ENCODE measurements at places on chromosomes 4 and X. TPM values are rescaled to one million over a fixed set of nuclear protein-coding genes. Genes with fewer than 3 reads are reported as not detected.

Gene PKD2
- 37.3 TPM for total RNA-seq

Gene ARHGAP6
- total RNA-seq: 2.3 TPM

Gene PNMA5
- total RNA-seq: not detected

Gene TLR2
- total RNA-seq: 0.71 TPM

Gene CFAP99
- not detected for total RNA-seq

Gene GABRE
- 0.44 TPM for total RNA-seq

GRCh38 chr4:35464964-35465528 is 779.3 kb downstream of the ARAP2 start:
- no peaks in the 10 kb centered on the region for H3K36me3 ChIP-seq
- DNase-seq: no peak
- no peak overlapping the region for H3K27ac ChIP-seq
- H3K27me3 ChIP-seq: no peaks in the 10 kb centered on the region
- no peak overlapping the region for H3K4me3 ChIP-seq

- DNase-seq: peak; percentile 49
- peaks cover 52% of the 10 kb centered on the region for H3K27me3 ChIP-seq
- H3K4me1 ChIP-seq: peaks cover 32% of the 10 kb centered on the region
Observed at GRCh38 chr4:71186566-71187403, 152.0 kb upstream of the SLC4A4 start.

DNA sequence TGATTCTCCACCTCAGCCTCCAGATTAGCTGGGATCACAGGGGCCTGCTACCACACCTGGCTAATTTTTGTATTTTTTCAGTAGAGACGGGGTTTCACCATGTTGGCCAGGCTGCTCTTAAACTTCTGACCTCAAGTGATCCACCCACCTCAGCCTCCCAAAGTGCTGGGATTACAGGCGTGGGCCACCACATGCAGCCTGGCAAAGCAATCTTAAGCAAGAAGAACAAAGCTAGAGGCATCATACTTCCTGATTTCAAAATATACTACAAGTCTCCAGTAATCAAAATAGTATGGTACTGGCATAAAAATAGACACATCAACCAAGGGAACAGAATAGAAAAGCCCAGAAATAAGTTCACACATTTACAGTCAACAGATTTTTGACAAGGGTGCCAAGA is 12.8 kb upstream of the F8A1 start:
- DNase-seq: no peak
- H3K27ac ChIP-seq: no peak overlapping the region
- peaks cover 6% of the 10 kb centered on the region for H3K27me3 ChIP-seq

- H3K27ac ChIP-seq: no peak overlapping the region
- H3K27me3 ChIP-seq: no peaks in the 10 kb centered on the region
Observed at GRCh38 chr4:22744478-22745062, 51.8 kb downstream of the GBA3 start.

DNA sequence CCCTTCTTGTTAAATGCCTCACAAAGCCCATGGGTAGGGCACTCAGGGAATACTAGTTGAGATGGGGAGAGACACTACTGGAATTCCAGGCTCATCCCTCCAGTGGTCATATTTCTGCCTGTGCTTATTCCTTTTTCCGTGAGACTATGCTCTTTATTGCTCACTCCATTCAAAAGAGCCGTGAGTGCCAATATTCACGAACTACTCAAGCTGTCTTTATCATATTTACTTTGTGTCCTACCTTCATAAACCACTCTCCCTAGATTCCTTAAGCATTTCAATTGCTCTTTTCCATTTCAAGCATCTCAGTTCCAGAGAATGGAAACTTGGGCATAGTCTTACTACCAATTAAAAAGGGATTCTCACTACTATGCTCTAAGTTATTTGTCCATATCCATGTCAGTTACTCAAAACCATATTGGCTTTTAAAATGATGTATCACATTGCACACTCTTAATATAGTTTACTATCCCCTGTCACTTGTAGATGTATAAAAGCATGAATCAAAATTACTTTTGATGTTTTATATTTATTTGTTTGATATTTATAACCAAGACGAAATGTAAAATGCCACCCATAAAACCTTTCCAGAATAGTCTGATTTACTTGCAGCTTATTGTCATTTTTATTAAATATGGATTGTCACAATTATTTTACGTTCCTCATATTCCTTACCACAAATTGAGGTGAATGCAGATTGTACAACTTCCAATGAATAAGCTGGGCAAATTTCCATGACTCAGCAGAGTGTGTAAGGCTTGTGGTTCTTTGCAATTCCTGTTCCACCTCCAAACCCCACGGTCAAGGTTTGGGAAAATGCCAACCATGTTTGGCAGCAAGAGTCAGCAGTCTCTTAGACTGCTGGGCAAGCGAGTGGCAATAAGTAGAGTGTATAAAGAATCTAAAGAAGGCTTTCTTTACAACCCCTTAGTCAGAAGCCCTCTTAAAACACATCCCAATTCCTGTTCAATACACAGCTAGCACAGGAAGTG is 24.4 kb downstream of the ENOX2 start:
- DNase-seq: no peak
- no peak overlapping the region for H3K4me3 ChIP-seq
- no peaks in the 10 kb centered on the region for H3K27me3 ChIP-seq
- peaks cover 28% of the 10 kb centered on the region for H3K4me1 ChIP-seq
- H3K27ac ChIP-seq: no peak overlapping the region

DNA sequence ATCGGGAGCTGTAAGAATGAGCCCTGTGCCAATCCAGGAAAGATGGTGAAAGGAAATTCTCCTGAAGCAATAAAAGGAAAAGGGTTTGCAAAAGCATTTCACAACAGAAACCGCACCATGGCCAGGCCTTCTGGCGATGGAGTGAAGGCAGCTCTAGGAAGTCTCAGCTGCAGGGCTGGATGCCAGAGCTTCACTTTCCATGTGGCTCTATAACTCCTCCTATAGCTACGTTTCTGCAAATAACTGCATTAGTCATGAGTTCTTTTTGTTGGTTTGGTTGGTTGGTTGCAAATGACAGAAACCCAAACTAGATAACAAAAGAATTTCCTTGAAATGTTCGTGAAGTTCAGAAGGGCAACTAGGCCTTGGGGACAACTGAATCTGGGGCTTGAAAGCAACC is 84.6 kb downstream of the RELL1 start:
- peaks cover 3% of the 10 kb centered on the region for H3K36me3 ChIP-seq
- H3K27me3 ChIP-seq: no peaks in the 10 kb centered on the region
- H3K4me1 ChIP-seq: peaks cover 23% of the 10 kb centered on the region
- H3K4me3 ChIP-seq: no peak overlapping the region
- no peak for DNase-seq

DNA sequence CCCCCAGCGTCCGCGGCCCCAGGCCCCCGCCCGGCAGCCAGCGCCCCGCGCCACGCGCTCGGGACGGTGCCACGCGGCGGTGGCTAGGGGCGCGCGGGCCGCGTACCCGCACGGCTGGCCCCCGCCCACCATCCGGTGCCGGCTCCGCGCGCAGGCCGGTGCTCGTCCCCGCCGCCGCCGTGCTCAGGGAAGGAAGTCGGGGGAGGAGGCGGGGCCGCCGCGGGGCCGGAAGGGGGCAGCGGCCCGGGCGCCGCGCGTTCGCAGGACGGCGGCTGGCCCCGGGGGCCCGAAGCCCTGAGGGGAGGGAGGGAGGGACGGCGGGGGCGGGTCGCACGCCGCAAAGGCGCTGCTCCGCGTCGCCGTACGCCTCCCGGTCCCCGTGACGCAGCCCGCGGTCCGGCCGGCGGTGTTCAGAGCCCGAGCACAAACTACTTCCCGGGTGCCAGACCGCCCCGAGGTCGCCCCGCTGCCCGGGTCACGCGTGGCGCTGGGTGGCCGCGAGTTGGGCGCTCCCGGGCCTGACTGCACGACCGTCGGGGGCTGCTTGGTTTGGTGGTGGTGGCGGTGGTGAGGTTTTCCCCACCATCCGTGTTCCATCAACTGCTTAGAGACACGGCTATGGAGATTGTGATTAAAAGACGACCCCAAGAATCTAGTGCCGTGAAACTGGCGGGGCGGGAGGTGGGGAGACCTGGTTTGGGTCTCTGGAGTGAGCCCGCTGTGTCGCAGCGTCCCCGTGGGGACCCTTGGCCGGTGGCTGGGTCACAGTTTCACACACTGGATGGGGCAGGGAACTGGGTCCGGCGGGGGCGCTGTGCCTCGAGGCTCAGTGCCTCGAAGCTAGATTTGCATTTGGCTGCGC is at the start of gene DCTD:
Gene DCTD, minus strand, starts transcription at position 205 of the 862 bp plus-strand sequence. CDS start 1,818 bp downstream, outside the sequence.
- peaks cover 8% of the 10 kb centered on the region for H3K36me3 ChIP-seq
- H3K4me1 ChIP-seq: peaks cover 50% of the 10 kb centered on the region
- peak within 1 kb of the TSS; percentile 95 for H3K27ac ChIP-seq
- peak within 1 kb of the TSS; percentile 88 for H3K4me3 ChIP-seq

DNA sequence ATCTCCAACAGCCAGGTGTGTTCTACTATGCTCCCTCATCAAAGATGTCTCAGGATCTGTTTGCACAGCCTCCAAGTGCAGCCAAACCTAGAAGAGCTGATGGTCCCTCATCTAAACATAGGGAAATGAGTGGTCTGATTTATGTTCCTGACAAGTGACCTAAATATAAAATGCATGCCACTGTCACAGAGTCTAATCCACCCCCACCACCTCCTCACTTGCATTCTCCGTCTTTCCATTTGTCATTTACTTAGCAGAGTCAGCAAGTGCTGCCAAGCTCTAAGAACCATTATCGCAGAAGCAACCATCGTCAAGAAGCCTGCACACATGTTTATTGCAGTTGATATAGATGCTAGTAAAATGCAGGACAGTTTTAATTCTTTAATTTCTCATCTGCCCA is 33.1 kb upstream of the VCX3A start:
- DNase-seq: no peak
- H3K36me3 ChIP-seq: no peaks in the 10 kb centered on the region
- H3K4me1 ChIP-seq: peaks cover 11% of the 10 kb centered on the region
- H3K4me3 ChIP-seq: no peak overlapping the region
- no peaks in the 10 kb centered on the region for H3K27me3 ChIP-seq

GRCh38 chr4:141669501-141669900 is 33.1 kb downstream of the IL15 start:
- no peak for DNase-seq
- H3K4me1 ChIP-seq: no peaks in the 10 kb centered on the region
- H3K36me3 ChIP-seq: no peaks in the 10 kb centered on the region
- no peak overlapping the region for H3K27ac ChIP-seq
- H3K27me3 ChIP-seq: no peaks in the 10 kb centered on the region

DNA sequence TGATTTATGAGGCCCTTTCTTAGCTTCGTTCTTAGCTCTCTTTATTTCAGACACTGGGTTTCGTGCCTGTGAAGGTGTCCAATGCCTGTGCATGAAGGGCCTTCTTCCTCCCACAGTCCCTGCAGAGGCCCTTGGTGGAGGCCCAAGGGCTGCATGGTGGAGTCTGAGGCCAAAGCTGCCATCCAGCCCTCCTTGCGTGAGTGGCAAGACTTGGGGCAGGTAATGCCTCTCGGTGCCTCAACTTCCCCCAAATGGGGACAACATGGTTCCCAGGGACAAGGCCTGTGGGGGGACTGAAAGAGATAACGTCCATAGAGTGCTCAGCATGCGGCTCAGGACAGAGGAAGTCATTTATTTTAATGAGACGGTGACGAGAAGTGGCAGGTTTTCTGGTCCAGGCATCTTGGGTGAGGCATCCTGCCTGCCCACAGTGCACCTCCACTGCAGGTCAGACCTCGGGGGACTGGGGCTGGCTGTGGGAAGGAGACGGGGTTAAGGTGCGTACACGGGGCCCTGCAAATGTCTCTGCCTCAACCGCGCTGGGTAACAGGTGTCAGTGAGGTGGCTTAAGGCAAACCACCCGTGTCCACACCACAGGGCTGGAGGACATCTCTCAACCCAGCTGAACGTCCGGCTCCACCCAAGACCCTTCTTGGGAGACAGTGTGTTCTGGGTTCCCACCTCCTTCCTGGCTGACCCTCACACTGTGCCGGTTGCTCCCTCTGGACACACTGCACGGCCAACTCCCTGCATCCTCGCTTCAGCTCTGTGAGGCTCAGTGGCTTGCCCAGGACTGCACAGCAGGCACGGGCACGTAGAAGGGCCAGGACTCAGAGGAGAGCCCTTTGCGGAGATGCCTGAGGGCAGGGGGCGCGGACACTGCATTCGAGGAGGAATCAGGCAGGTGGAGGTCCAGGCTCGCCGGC is 50.5 kb downstream of the PSAPL1 start:
- peaks cover 9% of the 10 kb centered on the region for H3K4me1 ChIP-seq
- no peaks in the 10 kb centered on the region for H3K36me3 ChIP-seq
- H3K27me3 ChIP-seq: peaks cover 4% of the 10 kb centered on the region
- no peak overlapping the region for H3K4me3 ChIP-seq
